Head of caudate nucleus (tissue), 42 donors: ENCODE measurements at places on chromosomes 12 and 14.

DNA sequence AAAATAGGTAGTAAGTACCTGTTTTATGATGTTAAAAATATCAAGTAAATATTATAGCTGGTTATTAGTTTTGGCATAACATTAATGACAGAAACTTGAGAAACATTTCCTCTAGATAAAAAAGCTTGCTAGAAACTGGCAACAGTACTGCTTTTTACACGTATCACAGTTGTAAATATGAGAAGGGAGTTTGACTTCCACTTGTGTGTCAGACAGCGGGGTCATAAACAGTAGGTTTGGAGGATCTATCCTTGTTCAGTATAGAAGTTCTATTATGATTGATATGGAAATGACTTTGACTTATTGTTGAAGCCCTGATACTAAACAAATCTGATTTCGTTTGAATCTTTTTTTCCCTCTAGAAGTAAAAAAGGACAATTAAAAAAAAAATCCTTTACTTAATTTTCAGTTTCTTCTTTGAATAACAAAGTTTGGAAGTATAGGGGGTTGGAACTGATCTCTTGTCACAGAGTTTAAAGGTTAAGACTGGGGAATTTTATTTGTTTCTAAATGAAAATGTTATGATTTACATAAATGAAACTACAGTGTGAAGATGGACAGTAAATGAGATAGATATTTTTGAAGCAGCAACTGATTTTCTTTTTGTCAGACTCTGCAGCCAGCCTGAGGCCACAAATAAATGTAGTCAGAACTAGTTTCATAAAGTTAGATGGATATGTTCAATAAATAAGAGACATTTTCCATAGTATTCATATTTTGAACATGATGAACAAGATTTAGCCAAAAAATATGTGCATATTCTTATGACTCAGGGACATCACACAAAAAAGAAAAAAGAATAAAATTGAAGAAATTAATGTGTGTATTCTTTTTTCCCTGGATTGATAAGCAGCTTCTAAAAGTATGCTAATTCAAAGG is 50.1 kb downstream of the WNK1 start:
- no peak for DNase-seq

- no peak for DNase-seq
Measured at GRCh38 chr12:64747695-64748094, 11.5 kb downstream of the GNS start.

DNA sequence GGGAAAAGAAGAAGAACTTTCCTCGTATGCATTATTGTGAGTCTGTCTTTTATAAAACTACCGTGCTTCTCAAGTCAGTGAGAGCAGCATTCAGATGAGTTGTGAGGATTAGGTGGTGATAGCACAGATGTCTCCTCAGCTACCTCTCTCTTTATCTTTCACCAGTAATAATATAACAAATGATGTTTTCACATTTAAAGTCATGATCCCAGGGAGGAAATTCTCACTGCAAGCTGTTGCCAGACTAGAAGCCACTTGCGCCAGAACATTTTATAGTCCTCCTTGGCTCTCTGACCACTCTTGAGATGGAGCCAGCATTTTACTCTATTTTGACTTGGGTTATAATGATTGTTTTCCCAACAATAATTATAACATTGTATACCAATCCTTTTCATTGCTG is 443.1 kb downstream of the AEBP2 start:
- no peak for DNase-seq

GRCh38 chr12:115440438-115440837 is 756.5 kb upstream of the TBX3 start:
- DNase-seq: no peak

DNA sequence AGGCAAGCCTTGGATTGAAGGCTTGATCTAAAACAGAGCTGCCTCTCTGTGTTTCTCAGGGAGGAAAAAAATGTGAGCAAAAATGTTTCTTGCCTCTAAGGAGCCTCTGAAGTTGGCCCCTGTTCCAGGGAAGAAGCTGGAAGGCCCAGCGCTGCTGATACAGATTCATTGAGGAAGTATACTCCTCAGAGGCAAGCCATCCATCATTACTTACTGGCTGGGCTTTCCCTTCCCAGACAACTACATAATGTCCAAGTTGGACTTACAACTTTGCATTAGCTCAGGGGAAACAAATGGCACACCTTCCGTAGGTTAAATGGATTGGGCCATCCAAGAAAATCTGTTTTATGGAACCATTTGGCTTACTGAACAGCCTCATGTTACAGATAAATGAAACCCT is 263.7 kb upstream of the SEL1L start:
- no peak for DNase-seq

- no peak for DNase-seq
Measured at GRCh38 chr14:90384543-90384911, 12.3 kb upstream of the CALM1 start.

- DNase-seq: no peak
Measured at GRCh38 chr12:130401703-130402102, 64.0 kb downstream of the PIWIL1 start.

GRCh38 chr12:132723764-132724140 is 13.1 kb downstream of the PGAM5 start:
- no peak for DNase-seq

- no peak for DNase-seq
Measured at GRCh38 chr12:79778802-79779448, 88.2 kb upstream of the PAWR start.

DNA sequence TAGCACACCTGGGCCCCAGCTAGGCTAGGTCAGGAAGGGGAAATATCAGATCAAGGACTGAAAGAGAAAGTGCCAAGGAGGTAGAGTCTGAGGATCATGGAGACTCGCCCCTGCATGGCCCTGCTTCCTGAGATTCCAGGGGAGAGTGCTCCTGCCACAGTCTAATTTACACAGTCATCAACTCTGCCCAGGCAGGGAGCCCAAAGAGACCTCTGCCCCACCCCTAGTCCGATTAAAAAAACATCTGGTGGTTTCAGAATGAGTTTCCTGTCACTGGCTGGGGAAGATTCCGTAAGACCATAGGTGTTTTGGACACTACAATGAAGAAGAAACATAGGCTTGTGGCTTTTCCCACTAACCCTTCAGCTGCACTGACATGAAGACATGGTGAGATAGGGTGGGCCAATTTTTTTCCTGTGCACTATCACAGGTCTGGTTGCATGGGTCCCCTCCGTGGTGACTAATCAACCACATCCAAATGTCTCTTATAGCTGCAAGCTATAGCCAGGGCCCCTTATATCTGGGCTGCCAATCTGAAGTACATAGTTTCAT is 31.5 kb upstream of the GZMB start:
- DNase-seq: no peak

DNA sequence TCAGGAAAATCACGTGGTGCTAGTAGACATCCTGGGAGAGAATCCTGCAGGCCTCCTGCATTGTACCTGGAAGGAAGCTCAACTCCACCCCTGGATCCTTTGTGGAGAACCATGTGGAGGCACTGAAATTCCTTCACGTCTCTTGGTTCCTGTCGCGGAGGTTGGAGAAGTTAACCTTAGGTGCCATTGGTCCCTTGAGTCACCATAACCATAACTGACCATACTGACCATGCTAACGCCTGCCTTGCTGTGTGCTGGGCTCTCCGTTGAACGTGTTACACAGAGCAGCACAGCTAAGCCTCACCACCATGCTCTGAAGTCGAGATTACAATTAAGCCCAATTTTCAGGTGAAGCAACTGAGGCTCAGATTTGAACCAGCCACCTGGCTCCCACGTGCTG is 18.6 kb downstream of the C14orf132 start:
- no peak for DNase-seq

GRCh38 chr12:11347810-11348209 is 37.6 kb upstream of the PRB4 start:
- no peak for DNase-seq

DNA sequence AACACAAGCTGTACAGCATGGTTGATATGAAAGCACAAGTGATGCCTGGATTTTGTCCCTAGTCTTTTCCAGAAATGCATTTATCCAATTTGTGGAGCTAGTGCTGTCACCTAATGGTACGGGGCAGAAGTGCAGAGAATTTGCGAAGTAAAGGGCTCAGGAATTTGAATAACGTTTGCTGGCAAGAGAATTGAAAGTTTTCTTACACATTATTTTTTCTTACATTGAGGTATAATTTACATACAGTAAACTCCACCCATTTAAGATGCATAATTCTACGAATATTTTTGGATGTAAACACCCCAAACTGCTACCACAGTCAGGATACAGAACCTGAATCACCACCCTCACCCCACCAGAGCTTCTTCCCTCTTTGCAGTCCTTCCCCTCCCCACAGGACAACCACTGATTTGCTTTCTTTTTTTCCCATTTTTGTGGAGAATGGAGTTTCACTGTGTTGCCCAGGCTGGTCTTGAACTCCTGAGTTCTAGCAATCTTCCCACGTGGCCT is 3.5 kb downstream of the AICDA start:
- DNase-seq: no peak

DNA sequence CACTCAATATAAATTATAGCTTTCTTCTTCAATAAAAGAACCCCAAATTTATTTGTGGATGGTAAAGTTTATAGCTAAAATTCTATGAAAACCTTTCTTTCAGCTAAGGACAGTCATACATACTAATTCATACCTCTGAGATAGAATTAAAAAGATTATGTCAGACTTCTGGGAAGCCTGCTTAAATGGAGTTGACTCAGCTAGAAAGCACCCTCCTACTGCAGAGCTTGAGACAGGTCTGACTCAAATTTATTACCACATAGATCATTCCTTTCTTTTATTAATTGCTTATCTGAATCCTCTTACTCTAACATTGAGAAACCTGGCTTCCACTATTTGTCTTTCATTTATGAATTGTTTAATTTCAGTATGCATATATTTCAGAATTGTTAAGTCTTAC is 1007.0 kb upstream of the LRFN5 start:
- no peak for DNase-seq

DNA sequence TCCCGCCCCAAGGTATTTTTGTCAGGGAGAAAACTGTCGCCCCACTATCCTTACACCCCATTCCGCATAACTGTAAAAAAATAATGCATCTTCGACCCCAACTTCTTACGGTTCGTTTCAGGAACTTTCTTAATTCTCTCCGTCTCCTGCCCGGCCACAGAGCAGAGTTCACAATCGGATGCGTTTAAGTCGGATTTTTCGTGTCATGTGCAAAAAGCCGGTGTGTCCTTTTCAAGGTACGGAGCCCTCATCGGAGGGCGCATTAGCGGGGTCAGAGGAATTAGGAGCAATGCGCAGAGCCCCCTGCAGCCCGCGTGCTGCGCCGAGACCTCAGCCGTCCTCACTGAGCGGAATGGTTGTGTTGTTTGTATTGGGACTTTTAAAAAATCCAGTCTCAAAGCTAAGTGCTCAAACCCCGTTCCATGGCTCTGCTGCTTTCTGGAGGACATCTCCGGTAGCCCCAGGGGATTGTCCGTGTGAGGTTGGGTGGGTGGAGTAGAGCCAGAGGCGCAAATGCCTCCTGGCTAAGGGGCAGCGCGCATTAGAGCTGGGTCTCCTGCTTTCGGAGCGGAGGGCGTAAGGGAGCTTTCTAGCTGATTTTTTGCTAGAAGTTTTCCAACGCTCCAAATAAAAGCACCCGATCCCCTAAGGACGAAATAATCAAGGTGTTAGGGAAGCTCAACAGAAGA is 3.9 kb upstream of the GSC start:
- DNase-seq: no peak

DNA sequence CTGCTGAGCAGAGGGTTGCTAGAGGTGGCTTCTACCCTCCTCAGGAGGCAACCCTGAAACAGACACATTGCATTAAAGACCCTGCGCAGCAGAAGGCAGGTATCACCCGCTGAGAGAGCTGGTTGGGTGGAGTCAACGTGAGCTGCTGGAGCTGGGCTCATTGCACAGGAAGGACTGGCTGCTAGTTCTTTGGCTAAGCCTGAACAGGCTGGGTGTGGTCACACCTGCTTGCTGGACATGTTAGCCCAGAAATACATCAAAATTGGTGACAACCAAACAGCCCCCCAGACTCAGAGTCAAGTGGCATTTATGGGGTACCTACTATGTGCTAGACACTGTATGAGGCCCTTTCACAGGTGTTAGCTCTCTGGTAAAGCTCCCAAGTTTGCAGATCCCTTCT is 33.8 kb upstream of the IRF2BPL start:
- DNase-seq: no peak

- no peak for DNase-seq
Measured at GRCh38 chr14:80464531-80465149, 253.3 kb upstream of the DIO2 start.

GRCh38 chr12:42756841-42757623 is 167.5 kb upstream of the PRICKLE1 start:
- no peak for DNase-seq

DNA sequence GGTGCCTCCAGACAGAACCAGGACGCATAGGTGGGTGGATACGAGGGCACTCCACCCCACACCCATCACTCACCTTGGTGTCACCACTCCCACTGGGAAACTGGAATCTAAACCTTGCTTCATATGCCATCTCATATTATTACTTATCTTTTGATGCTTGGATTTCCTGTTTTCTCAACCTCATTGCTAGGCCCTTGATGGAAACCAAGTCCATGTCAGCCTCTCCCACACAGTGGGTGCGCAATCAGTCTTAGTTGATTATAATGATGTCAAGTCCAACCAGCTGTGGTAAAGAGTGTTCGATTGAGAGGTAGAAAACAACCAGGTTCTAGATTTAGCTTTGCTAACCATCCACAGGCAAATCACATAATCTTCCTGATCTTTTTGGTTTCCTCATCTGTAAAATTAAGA is 584 bp upstream of the DDHD1 start:
- no peak for DNase-seq

DNA sequence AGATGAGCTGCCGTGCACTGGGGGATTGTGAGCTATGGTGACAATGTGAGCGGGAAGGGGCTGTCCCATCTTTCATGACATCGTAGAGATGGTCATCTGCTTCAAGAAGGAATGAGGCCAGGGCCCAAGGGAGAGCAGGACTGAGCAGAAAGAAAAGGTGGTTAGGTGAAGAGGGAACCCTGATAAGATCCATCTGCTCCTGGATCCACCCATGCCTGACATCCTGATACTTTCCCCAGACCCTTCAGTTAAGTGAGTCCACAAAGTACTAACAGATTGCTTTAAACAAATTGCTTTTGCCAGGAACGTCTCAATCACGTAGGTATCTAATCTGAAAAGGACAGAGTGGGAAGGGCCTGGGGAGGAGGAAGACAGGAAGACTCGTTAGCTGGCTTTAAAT is 25.4 kb upstream of the DLK1 start:
- DNase-seq: no peak

GRCh38 chr14:105290621-105291346 is 10.0 kb downstream of the BRF1 start:
- no peak for DNase-seq

DNA sequence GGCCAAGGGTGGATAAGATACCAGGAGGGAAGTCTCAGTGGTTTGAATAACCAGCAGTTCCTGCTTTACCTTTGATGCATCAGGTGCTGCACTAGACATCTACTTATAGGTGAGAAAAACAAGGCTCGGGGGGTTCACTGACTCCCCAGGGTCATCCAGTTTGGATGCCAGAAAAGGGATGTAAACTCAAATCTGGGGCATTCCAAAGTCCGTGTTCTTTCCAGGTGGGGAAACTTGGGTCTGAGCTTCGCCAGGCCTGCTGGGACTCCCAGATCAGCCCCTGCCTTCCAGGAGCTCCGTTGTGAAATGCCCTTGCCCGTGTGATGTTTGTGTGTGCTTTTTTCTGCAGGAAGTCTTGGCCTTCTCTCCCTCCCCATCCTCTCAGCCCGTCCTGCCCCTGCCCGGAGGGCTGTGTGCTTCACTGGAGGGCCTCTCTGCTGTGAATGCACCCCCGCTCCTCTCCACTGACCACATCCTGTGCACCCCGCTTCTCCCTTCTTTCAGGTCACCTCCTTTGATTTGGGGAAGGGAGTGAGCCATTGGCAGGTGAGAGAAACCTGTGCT is 42.1 kb downstream of the TSPAN9 start:
- DNase-seq: no peak
